ENCODE measurements at places on chromosomes 12 and 14.

DNA sequence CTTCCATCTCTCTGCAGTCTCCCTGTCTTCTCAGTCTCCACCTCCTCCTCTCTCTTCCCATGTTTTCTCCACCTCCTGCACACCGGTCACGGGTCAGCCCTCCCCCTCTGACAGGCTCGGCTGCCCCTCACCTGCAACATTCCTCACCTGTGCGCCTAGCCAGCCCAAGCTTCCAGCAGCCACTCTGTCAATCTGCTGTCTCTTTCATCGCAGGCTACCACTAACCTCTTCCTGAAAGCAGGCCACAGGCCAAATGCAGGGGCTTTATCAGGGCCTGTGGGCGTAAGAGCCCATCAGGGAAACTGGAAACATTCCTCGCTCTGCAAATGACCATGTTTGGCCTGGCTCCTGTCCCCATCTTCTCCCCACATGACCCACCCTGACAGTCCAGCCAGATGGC, 34.5 kb downstream of the CMKLR1 start:
- DNase-seq, result no peak

DNA sequence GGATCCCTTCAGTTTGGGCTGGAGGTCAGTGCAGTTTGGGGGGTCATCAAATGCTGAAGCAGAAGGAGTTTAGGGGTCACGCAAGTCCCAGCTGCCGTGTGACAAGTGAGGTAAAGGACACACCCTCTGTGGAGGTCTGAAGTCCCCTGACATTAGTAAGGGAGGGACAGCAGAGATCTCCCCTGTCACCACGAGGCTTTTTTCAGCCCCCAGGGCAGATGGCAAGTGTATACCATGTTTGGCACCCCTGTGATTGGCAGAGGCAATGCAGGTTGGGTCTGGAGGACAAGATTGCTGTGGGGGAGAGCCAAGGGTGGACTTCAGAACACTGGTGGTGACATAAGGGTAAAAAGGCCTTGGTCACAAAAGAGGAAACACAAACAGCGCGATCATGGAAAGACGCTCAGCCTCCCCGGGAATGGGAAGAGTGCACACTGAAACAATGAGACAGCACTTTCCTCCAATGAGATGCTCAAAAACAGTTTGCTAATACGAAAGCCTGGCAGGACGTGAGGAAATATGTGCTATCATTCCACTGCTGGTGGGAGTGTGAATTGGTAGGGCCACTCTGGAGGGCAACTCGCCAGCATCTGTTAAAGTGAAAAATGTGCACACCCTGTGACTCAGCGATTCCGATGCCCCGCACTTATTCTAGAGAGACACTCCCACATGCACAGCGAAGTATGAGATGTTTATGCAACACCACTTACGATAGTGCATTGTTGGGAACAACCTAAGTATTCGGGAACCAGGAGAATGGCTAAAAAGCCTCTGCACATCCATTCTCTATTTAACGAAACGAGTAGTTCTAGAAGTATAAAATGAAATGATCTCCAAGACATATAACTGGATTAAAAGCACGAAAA, 14.4 kb upstream of the CD27 start:
- DNase-seq, result no peak

- no peak for DNase-seq
These were observed 30.1 kb downstream of the CLEC1A start for GRCh38 chr12:10068644-10069043.

- no peak for DNase-seq
These were observed 74.6 kb downstream of the SLC38A4 start for GRCh38 chr12:46751173-46751572.

GRCh38 chr12:108629151-108629550, 4.5 kb downstream of the SELPLG start:
- no peak for DNase-seq

DNA sequence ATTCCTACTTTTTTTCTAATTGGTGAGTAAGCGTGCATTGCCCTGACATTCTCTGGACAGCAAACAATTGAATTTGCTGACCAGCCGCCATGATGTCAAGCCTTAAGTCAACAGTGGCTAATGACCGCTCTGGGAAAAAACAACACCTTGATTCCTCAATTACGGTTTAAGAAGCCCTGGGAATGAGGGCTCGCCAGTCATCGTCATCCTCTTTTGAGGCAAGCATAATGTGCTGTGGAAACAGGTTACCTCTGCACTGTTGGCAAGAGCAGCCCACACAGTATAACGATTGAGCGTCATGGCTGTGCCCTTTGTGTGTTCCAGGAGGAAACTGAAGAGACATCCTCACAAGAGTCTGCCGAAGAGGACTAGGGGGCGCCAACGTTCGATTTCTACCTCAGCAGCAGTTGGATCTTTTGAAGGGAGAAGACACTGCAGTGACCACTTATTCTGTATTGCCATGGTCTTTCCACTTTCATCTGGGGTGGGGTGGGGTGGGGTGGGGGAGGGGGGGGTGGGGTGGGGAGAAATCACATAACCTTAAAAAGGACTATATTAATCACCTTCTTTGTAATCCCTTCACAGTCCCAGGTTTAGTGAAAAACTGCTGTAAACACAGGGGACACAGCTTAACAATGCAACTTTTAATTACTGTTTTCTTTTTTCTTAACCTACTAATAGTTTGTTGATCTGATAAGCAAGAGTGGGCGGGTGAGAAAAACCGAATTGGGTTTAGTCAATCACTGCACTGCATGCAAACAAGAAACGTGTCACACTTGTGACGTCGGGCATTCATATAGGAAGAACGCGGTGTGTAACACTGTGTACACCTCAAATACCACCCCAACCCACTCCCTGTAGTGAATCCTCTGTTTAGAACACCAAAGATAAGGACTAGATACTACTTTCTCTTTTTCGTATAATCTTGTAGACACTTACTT, 138.9 kb downstream of the HMGA2 start:
- no peak for DNase-seq

DNA sequence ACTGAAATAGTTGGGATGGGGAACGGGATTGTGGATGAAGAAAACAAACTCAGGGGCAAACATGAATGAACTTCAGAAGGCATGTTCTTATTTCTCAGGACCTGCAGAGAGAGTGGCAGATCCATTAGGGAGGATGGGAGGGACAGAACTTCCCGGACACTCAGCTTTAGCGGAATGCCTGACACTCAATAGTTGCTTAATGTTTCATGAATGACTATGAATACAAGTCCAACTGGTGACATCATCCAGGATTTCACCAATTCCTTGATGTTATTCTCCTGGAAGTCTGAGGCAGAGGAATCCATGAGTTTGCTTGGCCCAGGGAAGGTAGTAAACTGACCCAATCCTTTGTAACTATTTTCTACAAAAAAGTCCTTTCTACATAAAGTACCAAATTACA, 37.8 kb upstream of the LRRC10 start:
- DNase-seq, result no peak

GRCh38 chr14:64696355-64696857, 7.8 kb upstream of the PLEKHG3 start:
- no peak for DNase-seq

GRCh38 chr12:122076743-122077495, 1.6 kb upstream of the MLXIP start:
- DNase-seq, result no peak

- no peak for DNase-seq
These were observed 13.8 kb downstream of the NGDN start for GRCh38 chr14:23483236-23483854.

GRCh38 chr14:20409226-20409625, 4.1 kb downstream of the TEP1 start:
- no peak for DNase-seq

- no peak for DNase-seq
These were observed 1004.2 kb downstream of the TMEM121 start for GRCh38 chr14:106530423-106531107.

GRCh38 chr12:110134691-110135411, 10.7 kb downstream of the IFT81 start:
- DNase-seq, result no peak

DNA sequence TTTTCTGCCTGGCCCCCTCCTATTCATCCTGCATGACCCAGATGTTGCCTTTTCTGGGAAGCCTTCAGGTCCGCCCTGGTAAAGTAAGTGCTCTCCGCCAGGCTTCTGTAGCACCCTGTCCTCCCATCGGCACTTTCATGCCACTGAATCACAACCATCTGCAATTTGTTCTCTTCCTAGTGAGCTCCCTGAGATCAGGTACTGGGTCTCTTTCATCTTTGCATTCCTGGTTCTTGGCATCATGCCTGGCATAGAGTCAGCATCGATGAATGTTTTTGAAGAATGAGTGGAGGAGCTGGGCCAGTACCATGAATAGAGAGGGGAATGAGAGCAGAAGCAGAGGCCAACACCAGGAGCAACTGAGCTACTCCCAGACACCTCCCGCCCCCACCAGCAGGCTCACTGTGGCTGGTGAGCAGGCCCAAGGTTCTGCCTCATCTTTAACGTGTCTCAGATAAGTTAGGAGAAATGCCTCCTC, 13.1 kb downstream of the ZDHHC22 start:
- DNase-seq, result no peak

DNA sequence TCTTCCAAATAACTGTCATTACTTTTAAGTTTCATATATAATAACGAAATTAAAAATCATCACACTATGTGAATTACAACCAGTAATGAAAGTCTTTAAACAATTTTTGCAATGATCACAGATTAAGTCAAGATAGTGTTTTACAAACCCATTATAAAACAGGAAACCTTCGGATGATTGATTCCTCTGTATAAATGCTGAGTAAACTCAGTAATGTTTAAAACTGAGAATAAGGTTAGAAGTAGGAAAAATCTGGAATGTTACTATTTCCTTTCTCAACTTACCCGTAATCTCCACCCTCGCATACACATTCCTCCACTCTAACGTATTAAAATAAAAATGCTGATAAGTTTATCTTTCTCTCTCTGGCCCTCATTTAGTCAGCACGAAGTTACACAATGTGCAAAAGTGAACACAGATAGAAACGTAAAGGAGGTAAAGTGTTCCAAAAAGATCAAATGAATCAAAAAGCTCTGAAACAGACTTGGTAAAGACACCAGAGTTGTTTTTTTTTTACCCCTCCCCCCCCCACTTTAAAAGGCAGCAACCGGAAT, 1.6 kb downstream of the ZFC3H1 start:
- DNase-seq, result no peak

- no peak for DNase-seq
These were observed 65.5 kb downstream of the RASSF3 start for GRCh38 chr12:64675795-64676194.

DNA sequence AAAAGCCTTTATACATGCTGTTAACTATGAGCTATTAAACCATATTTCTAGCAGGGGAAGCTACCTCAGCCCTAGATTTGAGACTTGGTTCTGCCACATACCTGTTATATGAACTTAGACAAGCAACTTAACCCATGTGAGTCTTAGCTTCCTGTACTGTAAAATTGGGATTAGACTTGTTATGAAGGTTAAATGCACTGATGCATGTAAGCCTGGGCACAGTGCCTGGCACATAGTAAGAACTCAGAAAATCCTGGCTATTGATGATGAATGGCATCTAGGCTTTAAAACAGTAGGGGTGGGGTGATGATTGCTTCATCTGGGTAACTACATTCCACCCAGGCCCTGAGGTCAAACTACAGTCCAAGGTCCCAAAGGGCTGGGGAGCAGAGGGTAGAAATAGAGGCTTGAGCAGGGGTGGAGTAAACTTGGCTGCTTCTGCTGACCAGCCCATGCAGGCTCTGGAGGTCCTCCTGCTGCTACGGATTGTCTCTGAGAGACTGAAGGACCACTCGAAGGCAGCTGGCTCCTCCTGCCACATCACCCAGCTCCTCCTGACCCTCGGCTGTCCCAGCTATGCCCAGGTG, 11.3 kb downstream of the ESPL1 start:
- DNase-seq, result no peak

GRCh38 chr12:43957732-43958372, 122.0 kb downstream of the TMEM117 start:
- DNase-seq, result no peak

GRCh38 chr12:111792155-111792855, 25.6 kb downstream of the ALDH2 start:
- no peak for DNase-seq

GRCh38 chr14:77909911-77910310, 110.0 kb downstream of the ADCK1 start:
- no peak for DNase-seq

DNA sequence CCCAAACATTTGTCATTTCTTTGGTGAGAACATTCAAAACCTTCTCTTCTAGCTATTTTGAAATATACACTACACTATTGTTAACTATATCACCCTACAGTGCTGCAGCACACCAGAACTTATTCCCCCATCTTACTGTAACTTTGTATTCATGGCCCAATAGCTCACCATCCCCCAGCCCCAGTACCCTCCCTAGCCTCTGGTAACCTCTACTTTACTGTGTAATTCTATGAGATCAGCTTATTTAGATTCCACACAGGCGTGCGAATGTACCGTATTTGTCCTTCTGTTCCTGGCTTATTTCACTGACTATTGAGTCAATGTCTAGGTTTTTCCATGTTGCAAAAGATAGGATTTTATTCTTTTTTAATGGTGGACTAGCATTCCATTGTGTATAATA, 469.0 kb downstream of the TMEM132D start:
- no peak for DNase-seq

- no peak for DNase-seq
These were observed 89.4 kb downstream of the EXOC5 start for GRCh38 chr14:57179273-57179672.

DNA sequence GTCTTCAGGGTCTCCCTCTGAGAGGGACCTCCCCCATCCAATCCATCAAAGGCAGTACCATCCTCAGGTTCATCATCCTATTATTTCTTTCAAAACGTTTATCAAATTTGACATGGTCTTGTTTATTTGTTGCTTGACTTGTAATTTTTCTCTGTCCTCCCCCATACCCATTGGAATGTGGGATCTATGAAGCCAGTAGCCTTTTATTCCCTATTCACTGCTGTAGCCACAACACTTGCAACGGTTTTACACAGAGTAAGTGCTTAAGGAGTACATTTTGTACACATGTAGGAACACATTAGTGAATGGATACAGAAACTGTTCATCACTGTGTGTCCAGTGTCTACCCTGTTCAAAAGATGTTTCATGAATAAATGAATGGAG, 41.5 kb downstream of the IGF1 start:
- no peak for DNase-seq

DNA sequence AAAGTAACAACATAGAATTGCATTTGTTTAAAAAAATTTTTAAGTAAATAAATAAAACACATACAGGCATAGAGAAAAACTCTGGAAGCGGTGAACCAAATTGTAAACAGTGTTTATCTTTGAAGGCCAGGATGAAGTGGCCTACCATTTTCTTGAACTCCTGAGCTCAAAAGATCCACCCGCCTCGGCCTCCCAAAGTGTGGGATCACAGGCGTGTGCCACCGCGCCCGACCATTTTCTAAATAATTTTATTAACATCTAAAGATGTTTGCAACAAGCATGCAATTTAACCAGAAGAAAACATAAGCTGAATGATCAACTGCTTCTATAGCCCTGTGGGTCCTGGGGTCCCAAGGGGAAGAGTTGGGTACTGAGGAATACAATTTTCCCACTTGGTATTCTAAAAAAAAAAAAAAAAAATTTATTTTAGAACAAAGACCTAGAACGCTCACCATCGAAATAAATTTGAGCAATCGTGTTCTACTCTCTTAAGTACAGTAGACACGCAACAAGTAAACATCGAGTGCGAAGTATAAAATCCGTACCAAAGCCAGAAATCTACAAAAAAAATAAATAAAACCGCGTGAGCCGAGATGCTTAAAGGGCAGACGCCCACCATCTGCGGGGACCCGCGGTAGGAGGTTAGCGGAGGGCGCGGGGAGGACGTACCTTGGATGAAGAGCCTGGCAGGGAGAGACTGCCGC, 484 bp downstream of the MIS18BP1 start:
- DNase-seq, result no peak
